ENCODE measurements at places on chromosomes 11 and 22.

DNA sequence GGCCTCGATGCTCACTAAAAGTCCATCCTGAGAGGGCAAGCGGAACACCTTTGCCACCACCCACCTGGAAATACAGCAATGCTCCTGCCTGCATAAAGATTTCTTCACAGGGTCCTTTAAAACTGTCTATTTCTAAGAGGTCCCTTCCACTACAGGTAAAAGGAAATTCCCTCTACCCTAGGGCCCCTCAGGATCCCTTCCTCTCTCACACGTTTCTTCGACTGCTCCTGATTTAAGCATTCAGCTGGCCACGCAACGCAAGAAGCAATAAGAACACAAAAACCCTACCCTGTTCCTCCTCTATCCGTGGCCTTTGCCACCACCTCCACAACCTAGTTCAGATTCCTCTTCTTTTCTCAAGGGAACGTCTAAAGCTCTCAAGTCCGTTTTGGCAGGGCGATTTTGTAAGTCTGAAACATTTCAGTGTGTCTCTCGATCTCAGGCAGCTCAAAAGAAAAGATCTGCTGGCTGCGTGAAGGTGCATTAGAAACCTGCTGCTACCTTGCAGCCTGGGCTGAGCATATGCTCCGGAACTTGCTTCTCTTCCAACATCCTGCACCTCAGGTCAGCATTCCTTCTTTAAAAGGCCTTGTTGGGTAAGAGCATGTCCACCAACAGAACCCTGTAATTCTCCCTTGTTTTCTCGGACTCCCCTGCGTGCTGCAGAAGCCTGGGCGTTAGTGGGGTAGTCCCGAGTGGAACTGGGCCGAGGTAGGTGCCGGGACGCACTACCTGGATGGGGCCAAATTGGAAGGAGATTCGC lies 1.6 kb downstream of the LGR4 start:
- no peak for DNase-seq

GRCh38 chr11:4610258-4610935 lies 2.4 kb upstream of the TRIM68 start:
- no peak for DNase-seq

- no peak for DNase-seq
Observed at GRCh38 chr11:128890543-128891368, at the start of gene KCNJ5. KCNJ5 (plus strand) TSS chr11:128891356; CDS start chr11:128911274, 19,918 bp downstream.

- DNase-seq: no peak
Observed at GRCh38 chr11:14435717-14436512, 63.7 kb downstream of the COPB1 start.

DNA sequence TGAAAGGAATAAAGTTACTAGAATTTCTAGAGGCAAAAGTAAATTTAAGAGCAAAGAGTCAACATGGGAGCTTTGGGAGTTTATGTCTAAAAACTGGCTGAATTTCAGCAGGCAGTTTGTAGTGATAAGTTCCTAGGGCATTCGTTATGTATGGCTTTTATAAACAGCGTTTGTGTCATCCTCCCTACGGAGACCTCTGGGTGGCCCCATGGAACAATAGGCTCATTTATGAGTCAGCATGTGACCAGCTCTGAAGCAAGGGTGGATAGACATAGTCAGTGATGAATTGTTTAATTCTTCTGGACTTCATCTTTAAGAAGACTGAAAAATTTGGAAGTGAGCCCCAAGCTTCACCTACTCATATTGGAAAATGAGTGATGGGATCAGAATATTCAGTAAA lies 37.1 kb downstream of the SVIP start:
- DNase-seq: no peak

DNA sequence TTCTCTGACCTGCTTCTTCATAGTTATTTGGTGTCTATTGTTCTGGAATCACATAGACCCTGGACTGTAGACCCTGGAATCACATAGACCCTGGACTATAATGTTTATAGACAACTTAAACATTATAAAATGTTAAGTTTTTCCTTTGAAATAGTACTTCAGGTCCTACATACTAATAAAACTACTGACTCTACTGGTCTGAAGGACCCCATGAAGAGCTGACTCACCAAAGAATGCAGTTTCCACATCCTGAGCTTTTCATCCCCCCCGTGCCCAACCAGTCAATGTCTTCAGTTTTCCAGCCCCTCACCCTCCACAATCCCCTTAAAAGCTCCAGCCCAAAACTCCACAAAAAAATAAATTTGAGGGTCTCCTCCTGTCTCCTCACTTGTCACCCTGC lies 6.6 kb upstream of the PLEKHA7 start:
- DNase-seq: no peak

DNA sequence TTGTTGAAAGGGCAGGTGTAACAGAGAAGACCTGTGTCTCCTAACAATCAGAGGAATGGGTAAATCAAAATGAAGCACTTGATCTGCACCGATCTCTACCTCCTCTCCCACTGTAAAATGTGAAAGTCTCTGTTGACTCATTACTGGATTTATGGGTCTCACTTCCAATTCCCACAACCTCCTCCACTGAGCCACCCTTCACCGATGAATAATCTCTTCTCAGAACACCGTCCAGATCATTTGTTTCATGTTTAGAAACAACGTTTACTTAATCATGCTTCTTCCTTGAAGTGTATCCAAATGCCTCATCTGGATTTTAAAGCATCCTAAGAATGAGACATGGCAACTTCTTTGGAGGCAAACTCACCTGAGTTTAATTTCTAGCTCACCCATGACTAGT lies 643.6 kb downstream of the ETS1 start:
- no peak for DNase-seq

Measured in stimulated activated CD8-positive, alpha-beta memory T cell treated with anti-CD3 and anti-CD28 coated beads, Interleukin-15, amount 100 ng/mL, for 24 hours (primary cell).